ENCODE measurements at places on chromosomes 13 and 19.

GRCh38 chr13:113220141-113220598, 10.8 kb downstream of the CUL4A start:
- DNase-seq = no peak

- no peak for DNase-seq
Observed at GRCh38 chr19:49361438-49362047, 673 bp downstream of the TEAD2 start.

GRCh38 chr19:51824281-51825005, 29.5 kb downstream of the FPR3 start:
- DNase-seq = no peak

- no peak for DNase-seq
Observed at GRCh38 chr19:47610902-47611301, 2.0 kb downstream of the BICRA start.

GRCh38 chr13:60707878-60708277, 310.9 kb downstream of the TDRD3 start:
- no peak for DNase-seq

GRCh38 chr13:100035936-100036335, 53.0 kb upstream of the PCCA start:
- DNase-seq = no peak

DNA sequence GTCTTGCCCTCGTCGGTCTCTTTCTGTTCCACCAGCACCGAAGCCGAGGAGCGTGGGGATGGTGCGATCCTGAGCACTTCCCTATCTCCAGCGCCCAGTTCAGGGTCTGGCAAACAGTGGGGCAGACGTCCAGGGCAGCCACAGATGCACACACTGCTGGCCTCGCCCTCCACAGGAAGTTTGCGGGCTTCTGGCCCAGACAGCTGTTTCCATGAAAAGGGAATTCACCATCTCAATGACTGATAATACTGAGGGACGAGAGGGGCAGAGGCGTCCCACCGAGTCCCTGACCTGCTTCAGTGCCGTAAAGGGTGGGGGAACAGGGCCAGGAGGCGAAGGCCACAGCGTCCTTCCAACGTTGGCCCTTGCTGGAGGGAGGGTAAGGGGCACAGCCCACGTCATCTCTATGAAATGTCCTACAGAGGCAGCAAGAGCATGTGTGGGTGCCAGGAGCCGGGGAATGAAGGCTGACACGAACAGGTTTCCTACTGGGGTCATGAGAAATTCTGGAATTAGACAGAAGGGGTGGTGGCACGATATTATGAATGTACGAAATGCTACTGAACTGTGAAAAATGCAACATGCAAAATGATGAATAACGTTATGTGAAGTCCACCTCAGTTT, 19.5 kb downstream of the SHC2 start:
- DNase-seq = no peak

DNA sequence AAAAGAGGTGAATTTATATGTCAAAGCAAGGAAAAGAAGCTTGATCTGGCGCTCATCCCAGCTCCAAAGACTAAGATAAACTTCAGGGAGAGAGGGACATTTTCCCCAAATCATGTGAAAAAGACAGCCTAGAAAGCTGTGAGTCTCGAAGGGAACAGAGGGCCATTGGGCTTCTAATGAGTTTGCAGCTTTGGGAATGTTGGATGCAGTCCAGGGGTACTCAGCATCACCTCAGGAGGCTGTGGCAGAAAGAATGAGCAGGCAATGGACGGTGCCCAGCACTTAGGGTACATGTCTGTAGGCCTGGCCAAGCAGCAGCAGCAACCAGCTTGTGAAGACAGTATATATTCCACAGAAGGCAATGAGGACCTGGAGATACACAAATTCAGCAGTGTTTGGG, 25.7 kb upstream of the WASF3 start:
- no peak for DNase-seq

GRCh38 chr19:52520013-52520412, 7.5 kb upstream of the ZNF808 start:
- no peak for DNase-seq

GRCh38 chr13:108645376-108645775, 16.0 kb downstream of the MYO16 start:
- DNase-seq = no peak

DNA sequence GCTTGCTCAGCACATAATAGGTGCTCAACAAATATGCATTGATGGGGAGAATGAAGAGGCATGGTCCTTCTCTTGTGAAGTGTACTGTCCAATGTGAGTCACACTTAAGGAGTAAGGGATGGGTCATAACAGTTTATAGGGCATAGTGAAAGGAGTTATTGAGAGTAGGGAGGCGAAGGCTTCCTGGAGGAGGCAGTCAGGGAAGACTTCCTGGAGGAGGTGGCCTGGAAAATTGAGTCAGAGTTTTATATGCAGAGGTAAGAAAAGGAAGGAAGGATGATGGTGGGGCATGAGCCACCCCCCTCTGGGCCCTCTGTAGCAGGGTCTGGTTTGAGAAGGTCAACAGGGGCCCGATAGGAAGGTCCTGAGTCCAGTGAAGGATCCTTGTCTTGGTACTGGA, 57.0 kb upstream of the ZNF536 start:
- DNase-seq = no peak

DNA sequence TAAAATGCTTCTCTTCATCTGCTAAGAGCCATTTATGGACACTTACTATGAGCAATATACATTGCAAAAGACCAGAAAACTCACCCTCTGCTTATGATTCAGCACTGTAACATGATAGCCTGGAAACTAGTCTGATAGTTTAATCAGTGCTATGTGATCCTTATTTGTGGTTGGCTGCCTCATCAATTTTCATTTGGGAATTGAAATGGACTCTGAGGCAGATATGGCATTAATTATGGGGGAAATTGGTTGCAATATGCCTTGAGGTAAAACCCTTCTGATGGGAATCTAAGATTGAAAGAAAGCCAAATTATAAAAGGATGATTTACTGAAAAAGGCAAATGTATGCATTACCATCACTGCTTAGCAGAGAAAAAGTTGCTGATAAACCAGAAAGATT, 33.5 kb downstream of the FAM216B start:
- no peak for DNase-seq

GRCh38 chr19:47813304-47813994, 8.3 kb upstream of the CRX start:
- DNase-seq = peak; percentile 81

GRCh38 chr19:42401365-42402303, 11.5 kb upstream of the CNFN start:
- peak; percentile 64 for DNase-seq

- no peak for DNase-seq
Observed at GRCh38 chr19:49017041-49017665, at the start of gene LHB. LHB (minus strand) TSS chr19:49017091; CDS start chr19:49017081, 10 bp downstream.

DNA sequence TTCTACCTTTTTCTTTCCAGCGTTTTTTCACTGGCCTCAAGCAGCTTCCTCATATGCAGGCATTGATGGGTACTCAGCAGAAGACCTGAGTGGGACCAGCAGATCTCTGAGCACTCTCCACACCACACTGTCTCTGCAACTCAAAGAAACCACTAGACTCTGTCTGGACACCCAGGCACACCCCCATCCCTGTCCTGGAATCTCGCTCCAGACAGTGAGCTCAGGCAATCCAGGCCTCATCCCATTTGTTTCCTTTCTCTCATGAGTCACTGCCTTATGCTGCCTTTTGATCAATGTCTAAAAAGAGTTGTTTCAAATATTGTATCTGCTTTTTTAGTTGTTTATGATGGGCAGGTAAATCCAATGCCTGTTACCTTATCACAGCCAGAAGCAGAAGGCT, 19.7 kb upstream of the POP4 start:
- no peak for DNase-seq

- no peak for DNase-seq
Observed at GRCh38 chr19:31639306-31639705, 290.1 kb upstream of the TSHZ3 start.

- DNase-seq = no peak
Observed at GRCh38 chr19:29245215-29245614, 32.3 kb upstream of the UQCRFS1 start.

GRCh38 chr13:50990065-50990817, 80.7 kb downstream of the RNASEH2B start:
- no peak for DNase-seq

- DNase-seq = no peak
Observed at GRCh38 chr19:291561-292280, 518 bp upstream of the PLPP2 start.

GRCh38 chr13:112779856-112780604, 90.2 kb downstream of the ATP11A start:
- no peak for DNase-seq

DNA sequence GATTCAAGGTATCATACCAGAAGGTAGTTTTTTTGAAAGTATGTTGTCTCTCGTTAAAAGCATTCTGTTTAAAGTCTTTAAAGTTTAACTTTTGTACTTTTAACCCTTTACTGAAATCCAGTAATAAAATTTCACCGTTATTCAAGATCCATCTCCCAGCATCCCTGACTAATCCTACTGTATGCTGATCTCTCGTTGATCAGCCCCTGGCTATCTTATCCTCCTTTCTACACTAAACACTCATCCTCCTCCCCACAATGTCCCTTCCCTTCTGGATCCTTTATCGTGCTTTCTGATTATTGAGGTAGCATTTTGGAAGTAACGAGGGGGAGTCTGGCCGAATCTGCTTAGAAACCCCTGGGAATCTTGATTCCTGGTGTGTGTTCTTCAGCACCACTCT, 1.3 kb downstream of the TPP2 start:
- no peak for DNase-seq

DNA sequence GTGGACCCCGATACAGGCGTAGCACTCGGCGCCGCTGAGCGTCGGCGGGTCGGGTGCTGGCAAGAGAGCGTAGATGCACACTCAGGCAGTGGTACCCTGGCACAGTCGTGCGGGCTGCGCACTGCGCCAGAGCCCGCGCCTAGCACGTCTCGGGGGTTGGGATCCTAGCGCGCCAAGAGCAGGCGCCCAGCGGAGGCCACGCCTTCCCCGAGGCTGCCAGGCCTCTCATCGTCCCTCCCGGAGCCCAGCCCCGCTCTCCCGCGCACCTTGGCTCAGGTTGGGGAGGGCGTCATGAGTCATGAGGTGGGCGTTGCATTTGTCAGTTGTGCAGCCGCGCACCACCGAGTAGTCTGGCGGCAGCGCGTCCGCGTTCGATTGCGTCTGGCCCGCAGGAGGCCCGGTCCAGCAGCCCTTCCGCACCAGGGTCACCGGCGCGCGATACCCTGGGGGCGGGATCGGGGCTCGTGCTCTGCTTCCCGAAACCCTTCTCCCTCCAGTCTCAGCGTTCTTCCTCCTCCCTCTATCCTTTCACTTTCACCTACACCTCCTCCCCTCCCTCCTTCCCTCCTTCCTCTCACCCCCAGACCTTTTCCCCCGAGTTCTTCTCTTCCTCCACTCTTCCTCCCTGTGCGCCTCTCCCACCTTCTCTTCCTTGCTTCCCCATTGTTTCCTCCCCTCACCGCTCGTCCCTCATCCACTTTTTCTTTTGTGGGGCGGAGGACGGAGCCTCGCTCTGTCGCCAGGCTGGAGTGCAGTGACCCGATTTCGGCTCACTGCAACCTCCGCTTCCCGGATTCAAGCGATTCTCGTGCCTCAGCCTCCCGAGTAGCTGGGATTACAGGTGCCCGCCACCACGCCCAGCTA, 3.5 kb downstream of the LYPD5 start:
- peak; percentile 74 for DNase-seq

DNA sequence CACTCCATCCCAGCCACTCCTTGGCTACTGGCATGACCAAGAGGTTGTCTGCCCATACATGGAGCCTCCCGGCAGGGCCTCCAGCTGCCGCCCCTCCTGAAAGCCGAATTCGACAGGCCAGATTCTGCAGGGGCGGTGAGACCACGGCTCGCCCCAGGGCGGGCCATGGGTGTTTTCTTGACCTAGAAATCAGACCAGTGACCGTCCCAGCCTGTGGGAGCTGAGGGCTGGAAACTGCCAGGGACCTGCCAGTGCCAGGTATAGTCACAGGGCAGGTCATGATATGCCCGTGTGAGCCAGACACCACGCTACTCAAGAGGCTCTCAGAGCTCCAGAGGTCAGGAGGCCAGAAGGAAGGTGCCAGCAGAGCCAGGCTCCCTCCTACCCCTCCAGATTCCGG, 16.8 kb downstream of the DAPK3 start:
- DNase-seq = no peak

GRCh38 chr19:53909471-53910169, 542 bp downstream of the CACNG7 start:
- no peak for DNase-seq

GRCh38 chr13:37966266-37966665, 96.7 kb upstream of the TRPC4 start:
- no peak for DNase-seq

Data from stimulated activated CD4-positive, alpha-beta T cell treated with anti-CD3 and anti-CD28 coated beads, Interleukin-15, amount 100 ng/mL, for 48 hours (primary cell).